ENCODE measurements at places on chromosomes 5 and 9.
A peak's percentile ranks its signal among the peaks of the same experiment; 100 is the strongest.

- DNase-seq = no peak
These were observed 1.4 kb downstream of the LIX1 start for GRCh38 chr5:97141031-97141430.

- no peak for DNase-seq
These were observed 6.3 kb downstream of the ROR2 start for GRCh38 chr9:91943478-91944470.

GRCh38 chr5:110347781-110348180 lies 378.7 kb downstream of the TMEM232 start:
- no peak for DNase-seq

GRCh38 chr9:37325778-37326177 lies 96.7 kb upstream of the GRHPR start:
- DNase-seq = no peak

- no peak for DNase-seq
These were observed 79.1 kb downstream of the AOPEP start for GRCh38 chr9:94805585-94805984.

- no peak for DNase-seq
These were observed at the start of gene C5 for GRCh38 chr9:121050128-121050988. C5 (minus strand) TSS chr9:121050275; CDS start chr9:121050246, 29 bp downstream.

GRCh38 chr5:107959573-107960279 lies 289.0 kb upstream of the EFNA5 start:
- no peak for DNase-seq

- DNase-seq = no peak
These were observed 512 bp downstream of the AK1 start for GRCh38 chr9:127876764-127877562.

- DNase-seq = no peak
These were observed 114.2 kb upstream of the CACNA1B start for GRCh38 chr9:137763271-137763955.

GRCh38 chr9:114720086-114720676 lies 38.2 kb upstream of the TEX48 start:
- DNase-seq = no peak

- no peak for DNase-seq
These were observed 271.9 kb downstream of the ARHGEF28 start for GRCh38 chr5:73897893-73898292.

DNA sequence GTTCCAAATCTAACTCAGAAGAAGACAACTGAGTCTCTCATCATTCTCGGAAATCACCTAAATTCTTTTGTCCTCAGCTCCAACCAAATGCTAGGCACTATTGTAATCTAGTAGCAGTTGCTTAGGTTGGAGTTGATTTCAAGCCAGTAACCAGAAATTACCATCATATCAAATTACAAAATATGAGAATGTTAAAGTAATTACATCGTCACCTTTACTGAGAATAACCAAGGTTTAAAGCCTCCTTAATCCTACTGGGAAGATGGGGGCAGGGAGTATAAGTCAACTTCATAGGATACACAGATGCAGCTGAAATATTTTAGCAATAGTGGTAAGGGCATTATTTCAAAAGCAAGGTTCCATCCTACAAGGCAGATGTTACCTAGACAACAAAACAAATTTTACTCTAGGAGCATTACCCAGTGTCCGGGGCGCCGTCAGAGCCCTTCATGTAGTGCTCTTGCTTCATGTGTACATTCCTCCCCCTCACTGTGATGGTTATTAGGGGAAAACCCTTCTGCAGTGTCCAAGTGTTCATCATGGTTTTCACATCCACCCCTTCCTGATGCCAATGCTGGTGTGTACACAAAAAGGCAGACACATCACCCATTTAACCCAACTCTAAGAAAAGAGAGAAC lies 19.5 kb downstream of the ERAP1 start:
- no peak for DNase-seq

- no peak for DNase-seq
These were observed 36.7 kb downstream of the PAX5 start for GRCh38 chr9:36997414-36997813.

- no peak for DNase-seq
These were observed 48.8 kb downstream of the NTNG2 start for GRCh38 chr9:132210472-132211145.

DNA sequence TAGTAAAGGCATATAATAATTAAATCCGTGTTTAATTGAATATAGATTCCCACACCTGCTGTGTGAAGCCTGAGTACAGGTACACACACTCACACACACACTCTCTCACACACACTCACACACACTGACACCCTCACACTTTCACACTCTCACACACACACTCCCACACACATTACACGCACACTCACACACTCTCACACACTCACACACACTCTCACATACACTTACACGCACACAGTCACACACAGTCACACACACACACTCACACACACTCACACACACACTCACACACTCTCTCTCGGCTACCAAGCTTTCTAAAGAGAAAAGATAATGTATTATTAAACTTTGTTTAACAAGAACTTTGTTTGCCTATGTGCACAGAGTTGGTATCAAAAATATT lies 195.1 kb upstream of the CTNND2 start:
- DNase-seq = no peak

- no peak for DNase-seq
These were observed 416.1 kb upstream of the IZUMO3 start for GRCh38 chr9:24961762-24962161.

DNA sequence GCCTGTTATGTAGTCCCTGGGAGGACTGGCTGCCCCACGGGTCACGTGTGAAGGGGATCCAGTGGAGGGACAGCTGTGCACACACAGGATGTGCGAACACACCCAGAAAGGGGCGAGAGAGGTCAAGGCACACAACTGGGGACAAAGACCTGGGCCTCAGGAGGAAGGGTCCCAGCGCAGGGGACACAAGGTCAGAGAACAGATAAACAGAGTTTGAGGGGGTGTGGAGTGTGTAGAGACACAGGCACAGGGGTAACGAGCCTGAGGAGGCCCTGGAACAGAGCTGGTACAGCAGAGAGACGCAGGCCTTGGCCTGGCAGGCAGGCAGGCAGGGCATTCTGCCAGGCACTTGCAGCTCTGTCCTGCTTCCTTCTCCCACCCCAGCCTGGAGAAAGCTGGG lies 14.8 kb upstream of the PSMD5 start:
- no peak for DNase-seq

DNA sequence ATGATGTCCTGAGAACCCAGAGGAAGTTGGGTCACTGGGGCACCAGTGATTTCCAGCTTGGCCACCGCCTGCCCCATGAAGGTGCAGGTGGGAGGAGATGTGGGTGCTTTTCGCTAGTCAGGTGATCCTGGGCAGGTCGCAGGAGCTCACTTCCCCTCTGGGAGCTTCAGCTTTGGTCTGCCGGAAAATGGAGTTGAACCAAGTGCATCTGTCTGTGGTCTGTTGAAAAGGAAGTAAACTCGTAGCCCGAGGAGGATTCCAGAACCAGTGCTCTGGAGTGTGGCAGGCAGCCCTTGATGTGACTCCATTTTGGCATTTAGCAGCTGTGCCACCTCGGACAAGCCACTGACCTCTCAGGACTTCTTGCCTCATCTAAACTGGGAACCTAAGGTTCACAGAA lies 81.8 kb upstream of the HRH2 start:
- no peak for DNase-seq

GRCh38 chr5:135894789-135895188 lies 852 bp downstream of the IL9 start:
- no peak for DNase-seq

DNA sequence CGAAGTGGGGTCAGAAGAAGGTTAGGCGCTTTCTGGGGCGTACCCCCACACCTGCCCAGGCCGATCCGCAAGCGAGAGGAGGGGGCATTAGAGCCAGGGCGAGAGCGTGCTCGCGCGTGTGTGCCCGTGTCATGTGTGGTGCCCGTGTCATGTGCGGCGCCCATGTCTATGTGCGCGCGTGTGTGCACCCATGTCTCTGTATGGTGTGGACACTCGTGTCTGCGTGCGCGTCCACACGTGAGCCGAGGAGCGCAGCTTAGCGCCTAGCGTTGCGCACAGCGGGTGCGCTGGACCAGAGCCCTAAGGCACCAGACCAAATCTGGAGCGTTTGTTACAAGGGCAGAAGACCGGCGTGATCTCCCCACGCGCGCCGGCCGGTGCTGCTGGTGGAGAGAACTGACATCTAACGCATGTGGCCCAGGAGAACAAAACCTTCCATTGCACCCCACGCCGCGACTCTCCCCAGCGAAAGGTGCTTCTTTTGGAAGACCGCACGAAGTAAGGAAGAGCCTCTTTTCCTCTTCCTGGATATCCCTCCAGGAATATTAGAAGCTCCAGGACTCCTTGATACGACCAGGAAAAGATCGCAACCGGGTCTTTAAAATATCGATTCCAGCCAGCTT lies 644 bp downstream of the NIM1K start:
- no peak for DNase-seq

GRCh38 chr9:30060976-30061375 lies 2323.5 kb upstream of the ACO1 start:
- DNase-seq = no peak

DNA sequence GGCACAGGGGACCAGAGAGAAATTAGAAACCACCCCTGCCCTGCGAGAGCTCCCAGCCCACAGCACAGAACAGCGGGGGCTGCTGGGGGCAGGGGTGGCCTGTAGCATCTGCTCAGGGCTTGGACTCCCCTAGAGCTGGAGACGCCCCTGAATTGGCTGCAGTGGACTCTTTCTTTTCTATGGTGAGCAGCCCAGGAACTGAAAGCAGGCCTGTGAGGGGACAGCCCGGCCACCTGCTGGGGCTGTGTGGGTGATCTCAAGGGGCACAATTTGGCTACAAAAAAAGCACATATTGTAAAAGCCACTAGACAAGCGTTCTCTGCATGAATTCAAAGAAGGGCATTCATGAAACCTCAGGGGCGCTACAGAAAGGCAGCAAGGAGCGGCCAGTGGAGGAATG lies 57.5 kb upstream of the ICE1 start:
- no peak for DNase-seq

DNA sequence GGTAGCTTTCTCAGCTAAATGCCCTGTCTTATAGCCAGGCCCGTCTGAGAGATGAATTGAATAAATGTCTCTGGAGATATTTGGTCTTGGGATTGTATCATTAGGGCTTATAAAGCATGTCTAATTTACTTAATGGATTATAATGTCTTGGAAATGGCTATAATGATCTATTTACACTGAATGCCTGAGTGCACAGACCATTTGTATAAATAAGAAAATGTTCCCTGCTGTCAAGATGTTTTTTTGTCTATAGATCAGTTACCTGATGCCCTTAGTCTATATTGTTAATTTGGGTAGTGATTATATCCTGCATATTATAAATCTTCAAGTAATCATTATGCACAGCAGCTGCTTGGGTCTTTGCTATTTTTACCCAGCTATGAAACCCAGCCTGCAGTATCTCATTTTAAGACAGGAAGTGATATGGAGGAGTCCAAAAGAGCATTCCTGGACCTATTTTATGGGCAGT lies 112.9 kb upstream of the ACTBL2 start:
- peak; percentile 20 for DNase-seq

GRCh38 chr5:51104556-51104955 lies 278.7 kb upstream of the ISL1 start:
- peak; percentile 66 for DNase-seq

DNA sequence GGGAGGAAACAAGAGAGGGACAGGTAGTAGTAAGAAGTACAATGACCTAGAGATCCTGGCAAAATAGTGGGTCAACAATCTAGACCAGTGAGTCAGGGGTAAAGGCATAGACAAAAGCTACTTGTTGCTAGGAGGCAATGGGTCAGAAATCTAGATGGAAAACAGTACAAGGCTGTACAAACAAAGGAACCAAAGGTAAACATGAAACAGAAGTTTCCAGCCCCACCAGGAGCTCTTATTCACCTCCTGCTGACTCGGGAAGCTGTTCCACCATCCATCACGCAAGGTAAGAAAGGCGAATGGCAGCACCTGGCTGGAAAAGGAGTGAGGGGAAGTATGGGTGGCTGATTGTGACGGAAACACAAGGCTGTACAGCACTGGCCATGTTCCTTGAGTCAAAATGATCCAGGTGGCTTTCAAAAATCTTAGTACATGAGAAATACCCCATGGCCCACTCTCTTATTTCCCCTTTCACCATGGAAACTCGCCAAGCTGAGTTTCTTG lies 70.5 kb upstream of the RAI14 start:
- no peak for DNase-seq

DNA sequence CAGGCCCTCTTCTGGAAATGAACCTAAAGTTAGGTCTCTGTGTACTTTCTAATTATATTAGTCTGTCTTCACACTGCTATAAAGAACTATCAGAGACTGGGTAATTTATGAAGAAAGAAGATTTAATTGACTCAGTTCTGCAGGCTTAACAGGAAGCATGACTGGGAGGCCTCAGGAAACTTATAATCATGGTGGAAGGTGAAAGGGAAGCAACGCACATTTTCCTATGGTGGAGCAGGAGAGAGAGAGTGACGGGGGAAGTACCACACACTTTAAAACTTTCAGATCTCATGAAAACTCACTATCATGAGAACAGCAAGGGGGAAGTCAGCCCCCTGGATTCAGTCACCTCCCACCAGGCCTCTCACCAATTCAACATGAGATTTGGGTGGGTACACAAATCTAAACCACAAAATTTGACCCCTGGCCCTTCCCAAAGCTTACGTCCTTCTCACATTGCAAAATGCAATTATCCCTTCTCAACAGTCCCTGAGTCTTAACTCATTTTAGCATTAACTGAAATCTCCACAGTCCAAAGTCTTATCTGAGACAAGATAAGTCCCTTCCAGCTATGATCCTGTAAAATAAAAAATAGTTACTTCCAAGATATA lies 40.7 kb downstream of the TRIP13 start:
- DNase-seq = no peak
